ENCODE measurements at places on chromosomes 6 and 20.

DNA sequence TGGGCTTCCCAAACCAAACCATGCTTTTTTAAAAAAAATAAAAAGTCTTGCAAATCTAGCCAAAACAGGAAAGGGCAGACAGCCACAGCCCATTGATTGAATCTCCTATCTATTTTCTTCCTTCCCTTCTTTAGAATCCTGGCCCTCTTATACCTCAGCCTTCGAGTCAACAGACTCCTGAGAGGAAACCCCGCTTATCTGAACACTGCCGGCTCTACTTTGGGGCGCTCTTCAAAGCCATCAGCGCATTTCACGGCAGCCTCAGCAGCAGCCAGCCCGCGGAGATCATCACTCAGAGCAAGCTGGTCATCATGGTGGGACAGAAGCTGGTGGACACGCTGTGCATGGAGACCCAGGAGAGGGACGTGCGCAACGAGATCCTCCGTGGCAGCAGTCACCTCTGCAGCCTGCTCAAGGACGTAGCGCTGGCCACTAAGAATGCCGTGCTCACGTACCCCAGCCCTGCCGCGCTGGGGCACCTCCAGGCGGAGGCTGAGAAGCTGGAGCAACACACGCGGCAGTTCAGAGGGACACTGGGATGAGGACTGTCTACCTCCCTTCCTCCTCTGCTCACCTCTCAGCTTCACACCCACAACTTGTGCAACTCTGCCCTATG lies 10.1 kb upstream of the RTF2 start:
- DNase-seq, result no peak

GRCh38 chr20:25083141-25083772 lies 1.3 kb upstream of the VSX1 start:
- no peak for DNase-seq

- no peak for DNase-seq
Measured at GRCh38 chr20:58397429-58397828, 8.4 kb downstream of the VAPB start.

GRCh38 chr6:42251911-42252637 lies 34.4 kb upstream of the MRPS10 start:
- no peak for DNase-seq

DNA sequence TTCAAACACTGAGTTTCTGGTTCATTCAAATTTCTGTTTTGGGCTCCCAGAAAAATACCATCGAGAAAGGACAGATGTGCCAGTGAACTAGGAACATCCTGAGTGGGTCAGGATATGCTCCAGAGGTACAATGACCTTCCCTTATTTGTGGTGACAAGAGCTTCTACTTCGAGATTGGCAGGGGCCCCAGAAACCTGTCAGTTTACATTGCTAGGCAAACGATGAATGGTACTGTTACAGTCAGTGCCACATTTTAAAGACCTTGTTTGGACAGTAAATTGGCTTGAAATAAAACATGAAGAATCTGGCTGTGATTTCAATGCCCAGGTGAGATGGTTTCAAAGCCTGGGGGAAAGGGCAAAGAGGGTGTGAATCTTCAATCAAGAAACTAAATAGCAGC lies 454.5 kb upstream of the ID4 start:
- no peak for DNase-seq

DNA sequence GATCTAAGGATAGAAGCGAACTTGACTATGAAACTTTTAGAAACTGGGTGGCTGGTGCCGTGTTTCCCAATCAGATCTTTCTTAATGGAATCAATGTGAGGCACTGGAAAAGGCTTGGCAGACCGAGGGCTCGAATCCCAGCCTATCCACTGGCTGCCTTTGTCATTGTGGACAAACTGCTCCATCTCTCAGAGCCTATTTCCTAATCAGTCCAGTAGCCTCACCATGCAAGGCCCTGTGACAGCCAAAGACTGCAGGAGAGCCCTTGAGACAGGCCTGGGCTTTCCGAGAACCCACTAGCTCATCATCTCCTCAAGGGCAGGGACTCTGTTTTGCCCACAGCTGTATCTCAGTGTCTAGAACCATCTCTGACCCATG lies 43.4 kb downstream of the SPDEF start:
- DNase-seq, result no peak

DNA sequence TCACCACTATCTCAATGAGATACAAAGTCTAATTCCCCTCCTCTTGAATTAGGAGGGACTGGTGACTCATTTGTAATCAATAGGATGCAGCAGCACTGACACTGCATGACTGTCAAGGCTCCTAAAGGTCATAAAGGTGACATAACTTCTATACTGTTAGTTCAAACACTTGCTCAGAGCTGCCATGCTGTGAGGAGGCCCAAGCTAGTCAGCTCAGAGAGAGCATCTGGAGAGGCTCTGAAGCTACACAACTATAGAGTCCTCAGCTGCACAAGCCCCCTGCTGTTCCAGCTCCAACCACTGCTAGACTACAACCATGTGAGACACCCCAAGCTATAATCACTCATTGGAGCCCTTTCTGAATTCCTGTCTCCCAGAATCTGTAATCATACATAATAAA lies 17.0 kb upstream of the HEY2 start:
- DNase-seq, result no peak

GRCh38 chr6:163950159-163950558 lies 535.6 kb downstream of the QKI start:
- no peak for DNase-seq

- no peak for DNase-seq
Measured at GRCh38 chr6:44667226-44667625, 279.7 kb downstream of the CDC5L start.

DNA sequence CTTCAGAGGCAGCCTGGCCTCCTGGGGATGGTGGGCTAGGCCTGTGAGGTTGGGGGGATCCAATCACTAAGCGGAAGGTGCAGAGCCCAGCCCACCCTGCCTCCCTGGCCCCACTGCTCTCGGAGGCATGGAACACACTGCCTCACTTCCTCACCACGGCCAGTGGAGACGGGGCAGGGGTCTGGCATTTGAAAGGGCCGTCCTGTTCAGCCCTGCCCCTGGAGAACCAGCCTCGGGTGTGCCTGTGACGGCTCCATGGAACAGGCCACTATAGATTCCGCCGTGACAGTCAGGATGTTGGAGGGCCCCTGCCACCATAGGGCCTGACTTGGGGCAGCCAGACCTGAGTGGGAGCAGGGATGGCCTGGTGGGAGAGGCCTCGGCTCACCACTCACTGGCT lies 110.2 kb downstream of the DACT2 start:
- no peak for DNase-seq

- no peak for DNase-seq
Measured at GRCh38 chr6:133017581-133017980, 203.2 kb downstream of the RPS12 start.

GRCh38 chr6:107235511-107235910 lies 120.2 kb upstream of the BEND3 start:
- no peak for DNase-seq

- no peak for DNase-seq
Measured at GRCh38 chr6:83633609-83634008, 75.3 kb downstream of the SNAP91 start.

GRCh38 chr6:52820198-52820597 lies 16.6 kb upstream of the GSTA1 start:
- no peak for DNase-seq

GRCh38 chr20:1562622-1563021 lies 5.1 kb upstream of the SIRPD start:
- DNase-seq, result no peak

- no peak for DNase-seq
Measured at GRCh38 chr20:13013411-13013810, 4.6 kb downstream of the SPTLC3 start.

DNA sequence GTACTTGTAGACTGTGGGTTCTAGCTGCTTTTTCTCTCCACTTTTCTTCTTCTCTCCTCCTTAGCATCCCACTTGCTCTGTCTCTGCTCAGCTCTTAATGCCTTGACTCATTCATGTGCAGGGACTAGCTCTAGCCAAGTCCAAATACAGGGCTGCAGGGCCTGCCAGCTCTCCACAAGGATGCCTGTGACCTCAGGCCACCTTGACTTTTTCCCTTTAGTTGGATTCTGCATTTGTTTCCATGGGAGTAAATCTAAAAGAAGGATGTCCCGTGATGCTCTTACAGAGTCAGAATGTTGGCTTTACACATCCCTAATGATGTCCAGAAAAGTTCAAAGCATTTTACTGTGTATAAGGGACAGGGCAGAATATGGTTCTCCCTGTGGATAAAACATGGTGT lies 101.8 kb upstream of the PREP start:
- no peak for DNase-seq

DNA sequence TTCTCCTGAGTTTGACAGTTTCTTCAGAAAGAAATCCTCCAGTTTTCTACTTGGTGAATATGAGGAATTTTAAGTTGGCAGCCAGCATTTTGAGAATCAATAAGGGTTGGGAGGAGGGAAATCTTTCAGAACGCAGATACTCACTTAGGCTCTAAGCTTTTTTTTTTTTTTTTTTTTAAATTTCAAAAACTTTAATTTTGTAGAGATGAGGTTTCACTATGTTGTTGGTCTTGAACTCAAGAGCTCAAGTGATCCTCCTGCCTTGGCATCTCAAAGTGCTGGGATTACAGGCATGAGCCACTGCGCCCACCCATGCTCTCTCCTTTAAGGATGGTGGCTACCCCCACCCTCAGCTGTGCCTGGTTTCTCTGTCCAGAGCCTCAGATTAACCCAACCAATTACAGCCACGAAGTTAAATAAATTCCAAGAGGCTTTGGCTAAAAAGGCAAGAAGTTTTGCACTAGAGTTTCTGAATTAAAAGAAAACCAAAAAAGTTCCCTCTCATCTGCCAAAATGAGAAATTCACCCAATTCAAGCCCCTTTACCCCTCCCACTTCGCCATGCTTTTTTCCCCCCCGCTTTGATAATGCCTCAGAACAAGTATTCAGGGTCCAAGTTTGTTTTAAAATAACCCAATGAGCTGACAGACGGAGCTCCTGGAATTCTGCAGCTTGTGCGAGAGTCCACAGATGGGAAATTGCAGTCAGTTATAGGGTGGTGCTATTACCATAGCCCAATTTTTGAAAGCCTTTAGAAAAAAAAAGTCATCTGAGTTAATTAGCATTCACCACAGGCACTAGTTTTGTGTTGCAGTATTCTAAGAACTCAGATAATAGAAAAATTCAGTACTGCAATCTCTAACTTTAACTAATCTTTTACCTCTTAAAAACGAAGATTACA lies 94.3 kb upstream of the BEND3 start:
- no peak for DNase-seq

GRCh38 chr6:25263657-25264056 lies 15.5 kb upstream of the CARMIL1 start:
- DNase-seq, result no peak

Measured in posterior cingulate gyrus (tissue), 11 donors.